ENCODE measurements at places on chromosomes 7 and 10.

DNA sequence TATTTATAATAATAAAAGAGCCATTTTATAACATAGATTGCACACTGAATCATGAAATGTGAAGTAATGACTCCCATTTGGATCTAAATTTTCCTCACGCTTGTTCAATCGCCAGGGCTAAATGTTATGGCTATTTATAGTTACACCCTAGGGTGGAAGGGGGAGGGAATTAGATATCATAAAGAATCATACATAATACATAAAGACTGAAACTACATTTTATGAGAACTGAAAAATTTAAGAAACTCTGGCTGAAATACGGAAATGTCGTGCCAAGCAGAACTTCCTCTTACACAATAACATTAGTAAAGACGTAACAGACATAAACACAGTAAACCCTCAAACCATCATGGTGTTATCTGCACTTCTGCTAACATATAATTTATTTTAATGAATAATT is 327.5 kb upstream of the PHF14 start:
- no peak for DNase-seq

DNA sequence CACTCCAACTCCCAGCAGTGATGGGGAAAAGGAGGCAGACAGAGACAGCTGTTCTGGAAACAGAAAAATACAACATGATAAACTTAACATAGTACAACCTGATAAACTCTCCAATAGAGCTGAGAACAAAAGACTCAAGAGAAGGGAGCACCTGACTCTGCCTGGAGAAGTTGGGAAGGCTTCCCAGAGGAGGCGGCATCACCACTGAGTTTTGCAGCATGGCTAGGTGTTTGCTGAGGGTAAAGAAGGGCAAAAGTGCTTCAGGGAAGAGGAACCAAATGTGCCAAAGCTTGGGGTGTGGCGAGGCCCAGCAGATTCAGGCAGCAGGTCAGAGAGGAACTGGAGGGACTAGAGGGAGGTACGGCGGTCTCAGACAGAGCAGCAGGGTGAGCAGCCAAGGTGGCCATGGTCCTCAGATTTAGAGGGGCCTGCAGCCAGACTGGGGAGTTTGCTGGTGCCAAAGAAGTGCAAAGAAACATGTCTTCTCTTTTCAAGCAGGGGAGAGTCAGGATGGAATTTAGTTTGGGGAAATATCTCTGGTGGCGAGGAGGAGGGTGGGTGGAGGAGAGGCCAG is 119.9 kb upstream of the BTBD16 start:
- DNase-seq, result no peak

GRCh38 chr10:6463366-6463765 is 116.7 kb downstream of the PRKCQ start:
- no peak for DNase-seq

GRCh38 chr7:124698964-124699363 is 66.6 kb downstream of the GPR37 start:
- peak; percentile 44 for DNase-seq

DNA sequence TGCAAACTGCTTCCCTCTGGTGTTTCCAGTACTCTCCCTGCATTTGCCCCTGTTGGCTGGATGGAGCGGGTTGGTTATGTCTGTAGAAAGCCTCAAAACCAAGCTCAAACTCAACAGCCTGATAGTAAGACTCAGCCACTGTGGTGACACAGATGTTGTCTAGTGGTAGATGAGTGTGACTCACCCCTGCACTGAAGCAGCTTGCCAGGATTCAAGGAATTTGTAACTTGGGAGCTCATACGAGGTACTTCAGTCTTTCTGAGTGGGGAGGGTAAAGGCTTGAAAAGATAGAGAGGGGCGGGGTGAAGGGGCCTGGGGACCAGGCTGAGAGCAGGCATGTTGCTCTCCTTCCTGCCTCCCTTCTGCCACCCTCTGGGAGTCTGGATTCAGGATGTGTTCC is 22.9 kb upstream of the AQP1 start:
- DNase-seq, result peak; percentile 79

GRCh38 chr7:25779002-25779546 is 372.9 kb upstream of the NFE2L3 start:
- no peak for DNase-seq

DNA sequence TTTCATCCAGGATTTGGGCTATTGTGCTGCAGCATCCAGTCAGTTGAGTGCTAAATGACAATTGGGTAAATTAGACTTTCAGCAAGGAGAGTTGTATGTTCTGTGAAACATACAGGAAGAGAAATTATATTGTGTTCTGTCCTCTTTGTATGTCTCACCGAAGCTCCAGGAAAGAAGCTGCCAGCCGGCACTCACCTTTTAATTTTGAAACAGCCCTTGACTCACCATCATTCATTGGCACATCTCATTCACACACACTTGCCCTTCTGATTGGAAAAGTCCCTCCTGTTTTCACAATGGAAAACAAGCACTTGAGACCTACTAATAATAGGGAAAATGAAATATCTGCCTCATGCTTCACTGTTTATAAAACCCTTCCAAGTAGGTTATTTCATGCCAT is 495.6 kb downstream of the RPS24 start:
- DNase-seq, result no peak

- DNase-seq, result no peak
Measured at GRCh38 chr7:116461500-116461899, 38.0 kb upstream of the CAV2 start.

DNA sequence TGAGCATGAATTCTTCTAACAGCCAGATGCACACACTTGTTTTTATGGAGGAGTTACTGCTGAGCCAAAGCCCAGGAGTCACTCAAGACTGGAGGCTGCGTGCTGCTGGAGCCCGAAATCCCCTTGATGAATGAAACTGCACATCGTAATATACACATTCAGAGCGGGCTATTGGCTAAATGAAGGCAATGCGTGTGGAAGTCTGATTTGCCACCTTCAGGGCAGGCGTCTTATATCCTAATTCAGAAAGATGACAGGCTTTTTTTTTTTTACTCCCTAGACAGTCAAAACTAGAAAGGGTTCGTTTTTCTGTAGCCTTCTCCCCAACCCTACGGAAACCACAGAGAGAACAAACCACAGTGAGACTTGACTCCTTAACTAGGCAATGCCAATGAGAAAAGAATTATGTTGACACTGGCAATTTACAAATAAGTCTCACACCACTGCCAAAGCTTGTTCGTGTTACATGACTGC is 227.2 kb upstream of the KLF14 start:
- DNase-seq, result no peak

DNA sequence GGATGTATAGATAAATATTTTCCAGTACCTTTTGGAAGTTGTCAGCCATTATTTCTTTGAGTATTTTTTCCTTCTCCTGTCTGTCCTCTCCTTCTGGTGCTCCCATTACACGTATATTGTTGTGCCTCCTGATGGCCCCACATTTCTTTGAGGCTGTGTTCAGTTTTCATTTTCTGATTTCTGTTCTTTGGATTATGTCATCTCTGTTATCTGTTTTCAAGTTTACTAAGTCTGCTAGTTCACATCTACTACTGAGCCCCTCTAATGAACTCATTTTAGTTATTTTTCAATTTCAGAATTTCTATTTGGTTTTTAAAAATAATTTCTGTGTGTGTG is 16.3 kb downstream of the RBM33 start:
- no peak for DNase-seq

DNA sequence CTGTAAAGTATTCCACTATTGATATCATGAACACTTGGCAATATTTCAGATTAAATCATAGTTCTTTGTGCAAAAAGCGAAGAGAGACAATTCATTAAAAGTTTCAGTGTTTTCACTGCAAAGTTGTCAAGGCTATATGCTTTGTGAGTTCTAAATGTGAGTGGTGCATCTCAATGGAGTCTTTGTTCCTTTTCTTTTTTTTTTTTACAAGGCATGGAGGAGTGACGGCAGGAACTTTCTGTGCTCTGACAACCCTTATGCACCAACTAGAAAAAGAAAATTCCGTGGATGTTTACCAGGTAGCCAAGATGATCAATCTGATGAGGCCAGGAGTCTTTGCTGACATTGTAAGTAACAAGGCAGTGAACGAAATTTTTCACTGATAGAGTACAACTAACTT is 84.5 kb downstream of the AASS start:
- no peak for DNase-seq

GRCh38 chr7:52184006-52184703 is 851.3 kb upstream of the POM121L12 start:
- no peak for DNase-seq

DNA sequence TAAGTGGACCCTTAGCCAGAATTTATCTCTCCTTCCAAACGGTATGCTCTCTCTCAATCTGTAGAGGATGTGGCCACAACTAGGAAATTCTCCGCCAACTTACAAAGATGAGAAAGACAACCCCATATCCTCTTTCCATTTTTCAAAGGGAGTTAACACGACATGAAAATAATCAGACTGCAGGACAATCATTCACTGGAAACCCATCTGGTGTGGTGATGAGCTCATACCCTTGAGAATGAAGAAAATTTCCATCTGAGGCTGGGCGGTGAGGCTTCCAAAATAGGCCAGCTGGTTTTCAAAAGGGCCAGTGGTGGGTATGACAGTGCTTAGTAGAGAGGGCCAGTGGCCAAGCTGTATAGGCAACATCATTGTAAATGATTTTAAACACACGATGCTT is 369.6 kb downstream of the FRMD4A start:
- peak; percentile 72 for DNase-seq

- no peak for DNase-seq
Measured at GRCh38 chr10:126551202-126551601, 119.3 kb downstream of the C10orf90 start.

- DNase-seq, result no peak
Measured at GRCh38 chr10:6507311-6507710, 72.8 kb downstream of the PRKCQ start.

DNA sequence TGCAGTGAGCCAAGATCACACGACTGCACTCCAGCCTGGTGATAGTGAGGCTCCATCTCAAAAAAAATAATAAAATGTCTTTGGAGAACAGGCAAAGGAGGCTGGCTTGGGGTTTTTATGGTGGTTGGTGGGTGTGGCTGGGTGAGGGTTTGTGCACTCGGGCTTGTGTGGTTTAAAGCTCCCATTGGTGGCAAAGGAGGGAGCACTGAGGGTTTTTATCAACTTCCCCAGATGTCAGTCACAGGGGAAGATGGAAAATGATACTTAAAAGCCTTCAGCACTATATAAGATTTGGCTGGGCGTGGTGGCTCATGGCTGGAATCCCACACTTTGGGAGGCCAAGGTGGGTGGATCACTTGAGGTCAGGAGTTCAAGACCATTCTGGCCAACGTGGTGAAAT is 16.3 kb upstream of the RNF216 start:
- no peak for DNase-seq

- DNase-seq, result no peak
Measured at GRCh38 chr10:49740346-49741107, 21.6 kb downstream of the OGDHL start.

- DNase-seq, result no peak
Measured at GRCh38 chr10:12656518-12657142, 307.3 kb downstream of the CAMK1D start.

GRCh38 chr10:123463181-123463580 is 203.0 kb upstream of the GPR26 start:
- DNase-seq, result no peak

GRCh38 chr7:38476764-38477163 is 154.4 kb downstream of the AMPH start:
- DNase-seq, result no peak

GRCh38 chr10:49634069-49634660 is 20.3 kb downstream of the CHAT start:
- DNase-seq, result peak; percentile 52

DNA sequence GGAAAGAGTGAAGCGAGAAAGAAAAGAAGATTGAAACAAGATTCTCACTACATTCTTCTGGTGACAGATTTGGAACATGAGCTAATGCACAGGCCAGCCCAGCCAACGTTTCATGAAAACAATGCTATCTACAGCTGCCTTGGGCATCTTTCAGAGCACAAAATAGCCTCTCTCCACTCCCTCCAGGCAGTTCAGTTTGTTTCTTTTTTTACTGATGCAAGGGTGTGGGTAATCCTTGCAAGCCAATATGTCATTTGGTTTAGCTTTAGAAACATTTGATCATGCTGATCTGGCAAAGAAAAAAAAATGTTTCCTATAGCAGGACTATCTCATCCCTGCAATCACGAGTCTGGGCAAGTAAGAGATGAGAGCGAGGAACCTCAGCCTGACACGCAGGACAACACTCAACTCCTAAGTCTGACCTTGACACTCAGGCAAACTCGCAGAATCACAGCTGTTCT is 35.9 kb downstream of the SVIL start:
- no peak for DNase-seq

- no peak for DNase-seq
Measured at GRCh38 chr7:79789584-79790345, 336.3 kb upstream of the MAGI2 start.

DNA sequence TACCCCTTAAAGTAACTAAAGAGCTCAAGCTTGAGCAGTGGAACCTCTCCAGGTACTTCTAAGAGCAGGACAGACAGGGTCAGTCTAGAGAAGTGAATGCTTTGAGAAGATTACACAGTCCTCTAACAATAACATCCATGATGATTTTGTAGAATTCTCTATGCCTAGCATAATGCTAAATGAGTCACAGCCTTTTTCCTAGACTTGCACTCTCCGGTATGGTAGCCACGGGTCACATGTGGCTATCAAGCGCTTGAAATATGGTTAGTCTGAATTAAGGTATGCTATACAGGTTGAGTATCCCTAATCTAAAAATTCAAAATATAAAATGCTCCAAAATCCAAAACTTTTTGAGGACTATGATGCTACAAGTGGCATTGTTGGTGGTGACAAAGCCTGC is 166.6 kb upstream of the MKLN1 start:
- DNase-seq, result no peak

GRCh38 chr7:103989785-103990767 is 618 bp upstream of the RELN start:
- DNase-seq, result peak; percentile 77

GRCh38 chr7:125247514-125248098 is 318.0 kb upstream of the POT1 start:
- no peak for DNase-seq

DNA sequence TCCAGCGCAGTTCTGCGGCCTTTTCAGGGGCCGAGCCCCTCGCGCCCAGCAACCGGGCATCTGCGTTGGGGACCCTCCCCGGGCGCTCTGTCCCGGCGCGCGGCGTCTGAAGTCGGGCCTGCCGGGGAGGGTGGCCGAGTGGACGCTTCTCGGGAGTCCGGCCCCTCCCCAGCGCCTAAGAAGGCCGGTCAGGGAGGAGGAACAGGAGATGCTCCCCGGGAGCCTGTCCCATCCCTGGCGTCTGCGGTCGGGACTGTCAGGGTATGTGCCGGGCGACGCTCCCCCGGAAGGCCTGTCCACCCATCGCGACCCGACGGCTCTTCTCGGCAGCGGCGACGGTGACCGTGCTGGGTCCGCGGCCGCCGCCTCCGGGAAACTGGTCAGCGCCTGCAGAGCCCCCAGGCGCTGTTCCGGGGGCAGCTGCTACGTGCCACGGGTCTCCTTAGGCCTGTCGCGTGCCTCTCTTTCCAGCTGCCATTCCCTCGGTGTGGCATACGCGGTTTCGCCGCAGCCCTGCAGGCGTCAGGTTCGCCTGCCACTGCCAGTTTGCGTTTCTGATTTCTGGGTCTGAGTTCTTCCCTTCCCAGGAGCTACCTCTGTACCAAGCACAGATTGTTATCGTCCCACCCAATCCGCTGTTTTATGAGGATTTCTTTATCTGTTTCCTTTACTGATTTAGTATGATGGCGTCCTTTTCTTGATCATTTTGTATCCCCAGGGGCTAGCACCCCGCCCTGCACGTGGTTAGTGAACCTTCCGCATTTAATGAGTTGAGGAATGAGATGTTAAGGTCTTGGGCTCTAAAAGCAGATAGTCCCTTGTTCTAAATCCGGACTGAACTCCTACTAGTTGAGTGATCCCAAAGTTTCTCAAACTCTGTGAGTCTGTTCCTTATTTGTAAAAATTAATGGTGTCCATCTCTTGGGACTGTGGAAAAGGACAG is 782 bp downstream of the IFIT5 start:
- DNase-seq, result peak; percentile 67

- no peak for DNase-seq
Measured at GRCh38 chr7:111485701-111486380, 76.5 kb downstream of the IMMP2L start.
